ENCODE measurements at places on chromosomes 5 and 9. TPM values are rescaled to one million over a fixed set of nuclear protein-coding genes. Genes with fewer than 3 reads are reported as not detected.

DNA sequence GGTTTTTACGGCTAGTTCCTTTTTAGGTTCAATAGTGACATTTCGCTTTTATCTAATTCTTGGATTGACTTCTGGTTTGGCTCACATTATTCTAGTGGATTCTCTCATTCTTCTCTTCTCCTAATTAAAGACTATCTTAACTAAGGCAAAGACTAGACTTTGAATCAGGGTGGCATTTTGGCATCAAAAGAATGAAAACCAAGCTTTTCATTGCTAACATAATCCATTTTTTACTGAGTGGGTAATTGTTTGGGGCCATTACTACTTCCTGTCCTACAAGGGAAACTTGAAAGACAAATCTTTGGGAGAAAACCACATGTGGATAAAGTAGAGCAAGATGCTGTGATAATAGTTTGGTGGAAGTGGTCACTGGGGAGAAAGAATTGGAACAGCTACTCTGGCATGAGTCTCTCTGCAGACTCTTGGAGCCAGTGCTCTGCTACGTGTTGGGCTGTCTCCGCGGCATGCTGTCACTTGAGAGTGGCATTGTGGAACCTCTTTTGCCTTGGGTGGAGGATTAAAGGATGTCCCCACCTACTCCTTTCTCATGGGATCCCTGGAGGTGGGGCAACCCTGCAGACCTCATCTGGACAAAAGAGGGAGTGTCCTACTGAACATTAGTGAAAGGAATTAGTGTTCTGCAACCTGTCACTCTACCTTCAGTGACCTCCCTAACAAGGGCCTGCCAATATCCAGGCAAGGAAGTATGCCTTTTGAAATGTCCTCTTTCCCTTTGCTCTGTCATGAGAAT is 280.4 kb downstream of the PSAT1 start:
- no peaks in the 10 kb centered on the region for H3K36me3 ChIP-seq
- H3K27ac ChIP-seq = no peak overlapping the region
- H3K4me1 ChIP-seq = peaks cover 5% of the 10 kb centered on the region
- no peak overlapping the region for H3K4me3 ChIP-seq

GRCh38 chr5:128355961-128356360 is 182.1 kb downstream of the FBN2 start:
- no peaks in the 10 kb centered on the region for H3K36me3 ChIP-seq
- DNase-seq = no peak
- no peak overlapping the region for H3K4me3 ChIP-seq
- no peak overlapping the region for H3K27ac ChIP-seq
- no peaks in the 10 kb centered on the region for H3K27me3 ChIP-seq

GRCh38 chr9:110156902-110157301 is 51.1 kb downstream of the C9orf152 start:
- H3K4me3 ChIP-seq = no peak overlapping the region
- DNase-seq = no peak
- H3K27ac ChIP-seq = no peak overlapping the region
- H3K4me1 ChIP-seq = peaks cover 37% of the 10 kb centered on the region

The AJM1 gene
- total RNA-seq = 1.2 TPM

Data from vagina (tissue), 2 donors.